ENCODE measurements at places on chromosomes 11 and 22. TPM values are rescaled to one million over a fixed set of nuclear protein-coding genes. Genes with fewer than 3 reads are reported as not detected.
A peak's percentile ranks its signal among the peaks of the same experiment; 100 is the strongest.

DCHS1 gene
- 43.8 TPM for polyA plus RNA-seq

DNA sequence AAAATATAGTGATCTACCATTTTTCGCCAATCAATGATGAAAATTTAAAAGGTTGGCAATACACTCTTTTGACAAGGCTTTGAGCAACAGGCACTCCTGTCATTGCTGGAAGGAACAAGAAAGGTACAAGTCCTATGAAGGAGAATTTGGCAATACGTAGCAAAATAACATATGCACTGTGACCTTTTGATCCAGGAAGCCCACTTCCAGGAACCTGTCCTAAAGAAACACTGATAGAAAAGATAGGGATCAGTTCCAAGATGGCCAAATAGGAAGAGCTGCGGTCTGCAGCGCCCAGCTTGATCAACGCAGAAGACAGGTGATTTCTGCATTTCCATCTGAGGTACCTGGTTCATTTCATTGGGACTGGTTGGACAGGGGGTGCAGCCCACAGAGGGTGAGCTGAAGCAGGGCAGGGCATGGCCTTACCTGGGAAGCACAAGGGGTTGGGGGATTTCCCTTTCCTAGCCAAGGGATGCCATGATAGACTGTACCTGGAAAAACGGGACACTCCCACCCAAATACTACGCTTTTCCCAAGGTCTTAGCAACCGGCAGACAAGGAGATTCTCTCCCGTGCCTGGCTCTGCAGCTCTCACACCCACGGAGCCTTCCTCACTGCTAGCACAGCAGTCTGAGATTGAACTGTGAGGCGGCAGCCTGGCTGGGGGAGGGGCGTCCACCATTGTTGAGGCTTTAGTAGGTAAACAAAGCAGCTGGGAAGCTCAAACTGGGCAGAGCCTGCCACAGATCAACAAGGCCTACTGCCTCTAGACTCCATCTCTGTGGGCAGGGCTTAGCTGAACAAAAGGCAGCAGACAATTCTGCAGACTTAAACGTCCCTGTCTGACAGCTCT lies 69.7 kb upstream of the GALNT18 start:
- no peak for DNase-seq

GRCh38 chr11:12092714-12093113 lies 17.7 kb upstream of the MICAL2 start:
- no peak for DNase-seq

- DNase-seq = no peak
Observed at GRCh38 chr11:34363363-34364084, 5.7 kb upstream of the ABTB2 start.

DNA sequence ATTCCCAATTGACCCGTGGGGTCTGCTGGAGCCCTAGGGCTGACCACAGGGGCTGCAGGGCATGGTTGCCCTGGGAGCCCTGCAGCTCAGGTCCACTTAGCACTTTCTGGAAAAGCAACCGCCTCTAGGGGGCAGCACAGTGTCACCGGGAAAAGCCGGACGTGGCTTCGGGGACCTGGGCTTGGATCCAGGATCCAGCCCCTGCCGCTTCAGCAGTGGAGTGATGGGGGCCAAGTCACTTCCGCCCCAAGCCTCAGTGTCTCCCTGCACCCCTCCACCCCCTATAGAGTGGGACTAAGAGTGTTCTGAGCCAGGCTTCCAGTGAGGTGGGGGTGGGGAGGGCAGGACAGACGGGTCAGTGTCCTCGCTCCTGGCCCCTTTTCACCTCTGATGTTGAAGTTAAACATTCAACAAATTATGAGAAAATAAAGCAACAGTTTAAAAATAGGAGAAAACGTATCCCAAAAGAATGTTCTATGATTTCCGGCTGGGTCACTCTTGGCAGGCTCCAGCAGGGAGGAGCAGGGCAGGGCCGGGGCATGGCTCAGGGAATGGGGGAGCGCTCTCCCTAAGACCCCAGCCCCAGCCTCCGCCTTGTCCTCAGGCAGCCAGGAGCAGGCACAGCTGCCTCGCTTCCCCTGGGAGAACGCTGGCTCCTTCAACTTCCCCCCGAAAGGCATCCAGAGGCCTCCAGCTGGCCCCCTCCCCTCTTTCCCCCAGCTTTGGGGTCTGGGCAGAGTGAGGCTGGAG lies 96.5 kb upstream of the FGF3 start:
- peak; percentile 86 for DNase-seq

SCN4B gene
- 3.7 TPM for polyA plus RNA-seq

GRCh38 chr11:15159085-15159484 lies 44.4 kb downstream of the INSC start:
- no peak for DNase-seq

GRCh38 chr22:29870574-29870973 lies 12.4 kb upstream of the MTMR3 start:
- DNase-seq = no peak

- no peak for DNase-seq
Observed at GRCh38 chr11:123030517-123030916, 31.4 kb downstream of the HSPA8 start.

GRCh38 chr11:15704064-15704463 lies 589.3 kb downstream of the INSC start:
- DNase-seq = no peak

JOSD1 gene
- polyA plus RNA-seq = 37.2 TPM

CSF2RB gene
- 2.0 TPM for polyA plus RNA-seq

- DNase-seq = no peak
Observed at GRCh38 chr11:122617926-122618325, 37.6 kb upstream of the UBASH3B start.

GRCh38 chr11:93756748-93757147 lies 15.3 kb downstream of the C11orf54 start:
- no peak for DNase-seq

DNA sequence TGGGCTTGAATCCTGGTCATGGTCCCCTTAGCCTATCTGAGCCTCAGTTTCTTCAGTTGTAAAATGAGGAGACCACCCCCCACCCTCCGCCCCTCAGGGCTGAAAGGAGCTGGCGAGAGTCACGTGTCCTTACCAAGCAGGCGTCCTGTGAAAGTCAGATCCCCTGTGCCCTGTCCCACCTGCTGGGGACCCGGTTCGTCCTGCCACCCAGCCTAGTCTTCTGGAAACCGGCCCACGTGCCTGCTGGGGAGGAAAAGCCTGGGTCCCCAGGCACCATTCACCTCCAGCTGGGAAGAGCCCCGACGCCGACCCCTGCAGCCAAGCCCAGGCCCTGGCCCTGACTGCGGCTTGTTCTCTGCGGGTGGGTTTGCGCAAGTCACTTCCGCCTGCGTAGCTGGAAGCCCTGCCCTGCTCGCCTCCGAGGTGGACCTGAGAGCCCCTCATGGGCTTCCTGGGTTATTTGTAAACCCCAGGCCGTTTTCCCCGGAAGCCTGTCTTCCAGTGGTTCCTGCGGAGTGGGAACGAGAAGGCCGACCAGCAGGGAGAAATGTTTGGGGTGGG lies 679 bp upstream of the SSH3 start:
- no peak for DNase-seq

LMNTD2 gene
- 0.80 TPM for polyA plus RNA-seq

GRCh38 chr11:77120571-77120970 lies 7.5 kb upstream of the MYO7A start:
- no peak for DNase-seq

NEU3 gene
- polyA plus RNA-seq = 21.2 TPM

CPSF7 gene
- polyA plus RNA-seq = 78.3 TPM

TRIM29 gene
- 2.9 TPM for polyA plus RNA-seq

DNA sequence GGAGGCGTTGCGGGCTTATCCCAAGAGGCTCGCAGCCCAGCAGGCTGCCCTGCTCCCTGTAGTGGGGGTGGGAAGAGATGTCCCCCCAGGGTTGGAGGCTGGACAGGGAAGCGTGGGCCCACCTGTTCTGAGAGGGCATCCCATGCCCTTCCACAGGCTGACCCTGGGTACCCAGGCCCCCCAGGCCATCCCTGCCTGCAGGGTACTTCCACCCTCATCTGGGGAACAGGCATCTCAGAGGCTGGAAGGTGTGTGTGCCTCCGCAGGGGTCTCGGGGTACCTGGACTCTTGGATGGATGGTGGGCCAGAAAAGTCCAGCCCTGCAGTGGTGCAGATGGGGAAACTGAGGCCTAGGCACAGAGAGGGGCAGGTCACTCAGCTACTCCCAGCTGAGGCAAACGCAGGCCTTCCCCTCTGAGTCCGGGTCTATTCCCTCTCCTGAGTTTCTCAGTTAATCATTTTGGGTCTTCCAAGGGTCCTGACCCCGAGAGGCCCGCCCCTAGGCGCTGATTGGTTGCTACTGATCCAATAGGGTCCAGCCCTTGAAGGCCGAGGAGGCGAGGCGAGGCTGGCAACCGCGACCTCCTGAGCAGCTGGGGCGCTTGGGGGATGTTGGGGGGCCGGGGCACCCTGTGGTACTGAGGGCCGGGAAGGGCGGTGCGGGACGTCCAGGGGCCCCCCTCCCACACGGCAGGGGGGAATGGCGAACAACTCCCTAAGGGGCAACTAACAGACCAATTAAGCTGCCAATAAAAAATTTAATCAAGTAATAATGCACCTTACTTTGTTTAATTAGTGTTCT lies 23.8 kb downstream of the FLRT1 start:
- no peak for DNase-seq

CFAP68 gene
- 17.5 TPM for polyA plus RNA-seq

DNA sequence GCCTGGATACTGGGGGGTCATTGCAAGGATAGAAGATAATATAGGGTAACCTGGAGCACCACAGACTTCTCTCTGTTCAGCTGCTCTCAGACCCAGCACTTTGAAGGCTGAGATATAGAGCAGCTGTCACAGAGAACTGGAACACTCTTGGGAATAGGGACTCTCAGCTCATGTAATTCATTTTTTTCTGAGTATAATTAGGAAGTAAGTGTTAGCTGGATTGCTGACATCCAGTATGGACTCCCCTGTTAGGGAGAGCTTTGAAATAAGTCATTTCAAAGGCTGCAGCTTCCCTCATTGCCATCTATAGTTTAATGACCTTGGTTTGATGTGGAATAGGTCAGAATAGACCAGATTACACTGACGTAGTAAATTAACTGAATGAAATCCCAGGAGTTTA lies 120.8 kb upstream of the POU2AF2 start:
- DNase-seq = no peak

FAM111B gene
- polyA plus RNA-seq = 5.3 TPM

DNA sequence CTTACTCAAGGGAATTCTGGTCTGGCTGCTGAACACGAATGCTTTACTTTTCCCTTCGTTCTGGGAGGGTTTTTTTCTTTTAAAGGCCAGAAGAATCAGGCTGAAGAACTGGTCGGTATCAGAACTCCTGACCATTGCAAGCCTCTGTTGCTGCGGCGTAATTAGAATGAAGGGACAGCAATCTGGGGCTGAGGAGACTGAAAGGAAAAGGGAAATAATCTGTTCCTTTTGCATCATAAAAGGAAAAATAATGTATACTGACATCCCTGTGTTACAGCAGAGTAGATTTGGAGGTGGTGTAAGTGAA lies 670 bp downstream of the SC5D start:
- DNase-seq = no peak

MRGPRE gene
- not detected for polyA plus RNA-seq

KLHDC7B gene
- not detected for polyA plus RNA-seq

DNA sequence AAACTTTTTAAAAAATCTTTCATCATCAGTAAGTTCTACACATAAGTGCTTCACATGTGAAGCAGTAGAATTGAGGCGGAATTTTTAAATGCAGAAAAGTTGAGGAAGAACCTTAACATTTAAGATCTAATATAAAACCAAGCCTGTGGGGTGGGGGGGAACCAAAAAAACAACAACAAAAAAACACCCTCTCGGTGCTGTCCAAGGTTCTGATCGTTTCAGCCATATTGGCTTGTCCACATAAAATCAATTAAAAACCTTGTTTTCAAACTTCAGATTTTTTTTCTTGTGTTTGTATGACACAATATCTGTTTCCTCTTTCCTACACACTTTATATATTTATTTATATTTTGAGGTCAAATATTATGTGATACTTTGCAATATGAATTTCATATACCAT lies 130.0 kb downstream of the WNT7B start:
- no peak for DNase-seq

OR52N4 gene
- 0.26 TPM for polyA plus RNA-seq

DNA sequence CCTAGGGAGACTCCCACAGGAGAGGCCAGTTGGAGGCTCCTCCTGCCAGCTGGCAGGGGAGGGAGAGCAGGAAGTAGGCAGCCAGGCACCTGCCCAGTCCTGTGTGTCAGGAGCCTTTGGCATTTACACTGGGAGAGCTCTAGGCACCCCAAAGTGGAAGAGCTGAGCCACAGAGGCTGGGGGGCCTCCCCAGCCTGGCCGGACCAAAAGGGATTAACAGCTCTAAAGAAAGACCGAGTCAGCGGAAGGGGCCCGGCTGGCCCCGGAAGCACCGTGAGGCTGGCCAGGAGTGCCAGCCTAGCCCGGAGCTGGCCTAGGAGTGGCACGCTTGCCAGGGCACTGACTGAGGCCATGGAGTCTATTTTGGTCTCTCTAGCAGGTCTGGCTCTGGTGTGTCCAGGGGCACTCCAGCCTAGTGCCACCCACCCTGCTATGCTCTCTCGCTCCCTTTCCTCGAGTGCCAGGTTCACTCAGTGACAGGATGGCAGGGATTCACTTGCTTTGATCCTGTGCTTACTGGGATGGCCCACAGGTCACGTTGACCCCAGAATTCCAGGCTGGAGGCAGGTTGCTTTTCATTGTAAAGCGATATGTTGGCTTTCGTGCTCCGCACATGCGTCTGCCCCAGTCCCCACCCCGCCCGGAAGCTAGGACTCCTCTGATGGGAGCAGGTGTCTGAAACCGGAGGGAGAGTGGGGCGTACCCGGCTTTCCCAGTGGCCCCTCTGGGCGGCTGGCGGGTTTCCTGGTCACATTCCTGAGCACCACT lies 3.3 kb upstream of the KMT5B start:
- DNase-seq = no peak

PTH gene
- polyA plus RNA-seq = not detected

TIMP3 gene
- polyA plus RNA-seq = 127 TPM

- no peak for DNase-seq
Observed at GRCh38 chr11:2952290-2952689, 23.1 kb upstream of the PHLDA2 start.

C11orf52 gene
- polyA plus RNA-seq = 4.0 TPM

GRCh38 chr11:18769802-18770456 lies 21.7 kb downstream of the PTPN5 start:
- DNase-seq = no peak

DNA sequence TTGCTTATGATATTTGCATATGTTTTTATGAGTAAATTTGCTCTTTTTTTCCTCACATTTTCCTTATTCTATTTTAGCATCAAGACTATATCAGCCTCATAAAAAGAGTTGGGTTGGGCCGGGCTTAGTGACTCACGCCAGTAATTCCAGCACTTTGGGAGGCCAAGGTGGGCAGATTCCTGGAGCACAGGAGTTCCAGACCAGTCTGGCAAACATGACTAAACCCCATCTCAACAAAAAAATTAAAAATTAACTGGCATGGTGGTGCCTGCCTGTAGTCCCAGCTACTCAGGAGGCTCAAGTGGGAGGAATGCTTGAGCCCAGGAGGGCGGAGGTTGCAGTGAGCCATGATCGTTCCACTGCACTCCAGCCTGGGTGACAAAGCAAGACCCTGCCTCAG lies 148.8 kb upstream of the ANO5 start:
- DNase-seq = no peak

GRCh38 chr11:126914166-126914565 lies 86.4 kb downstream of the KIRREL3 start:
- DNase-seq = no peak

ANO1 gene
- polyA plus RNA-seq = 5.5 TPM
